A549 treated with DMSO at 1 μM for 4 hours (cell line): ENCODE measurements at places on chromosomes 16 and 17. TPM values are rescaled to one million over a fixed set of nuclear protein-coding genes. Genes with fewer than 3 reads are reported as not detected.

The ATP2C2 gene
- 0.06 to 0.15 TPM (median 0.14 TPM) in 5 replicates for total RNA-seq

The OR1F1 gene
- 0.44 to 0.59 TPM (median 0.53 TPM) in 5 replicates for total RNA-seq

The DNAI2 gene
- not detected in 5 replicates for total RNA-seq

The PRSS8 gene
- total RNA-seq, result 0.18 to 0.35 TPM (median 0.26 TPM) in 5 replicates

The GAS2L2 gene
- 0.03 to 0.13 TPM (median 0.07 TPM) in 5 replicates for total RNA-seq

The SCARF1 gene
- 0.16 to 0.43 TPM (median 0.24 TPM) in 5 replicates for total RNA-seq

The OR3A3 gene
- total RNA-seq, result not detected in 5 replicates

The LGALS9 gene
- total RNA-seq, result 0.84 to 1.5 TPM (median 1.0 TPM) in 5 replicates

The GPR179 gene
- 0.02 to 0.07 TPM (median 0.05 TPM) in 5 replicates for total RNA-seq
